ENCODE measurements at places on chromosomes 3 and 15.

DNA sequence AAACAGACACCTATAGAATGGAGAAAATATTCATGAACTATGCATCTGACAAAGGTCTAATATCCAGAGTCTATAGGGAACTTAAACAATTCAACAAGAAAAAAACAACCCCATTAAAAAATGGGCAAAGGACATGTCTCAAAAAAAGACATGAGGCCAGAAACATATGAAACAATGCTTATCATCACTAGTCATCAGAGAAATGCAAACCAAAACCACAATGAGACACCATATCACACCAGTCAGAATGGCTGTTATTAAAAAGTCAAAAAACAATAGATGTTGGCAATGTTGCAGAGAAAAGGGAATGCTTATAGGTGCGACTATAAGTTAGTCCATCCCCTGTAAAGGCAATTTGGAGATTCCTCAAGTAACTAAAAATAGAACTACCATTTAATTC lies 11.4 kb upstream of the HDGFL3 start:
- no peak for DNase-seq

DNA sequence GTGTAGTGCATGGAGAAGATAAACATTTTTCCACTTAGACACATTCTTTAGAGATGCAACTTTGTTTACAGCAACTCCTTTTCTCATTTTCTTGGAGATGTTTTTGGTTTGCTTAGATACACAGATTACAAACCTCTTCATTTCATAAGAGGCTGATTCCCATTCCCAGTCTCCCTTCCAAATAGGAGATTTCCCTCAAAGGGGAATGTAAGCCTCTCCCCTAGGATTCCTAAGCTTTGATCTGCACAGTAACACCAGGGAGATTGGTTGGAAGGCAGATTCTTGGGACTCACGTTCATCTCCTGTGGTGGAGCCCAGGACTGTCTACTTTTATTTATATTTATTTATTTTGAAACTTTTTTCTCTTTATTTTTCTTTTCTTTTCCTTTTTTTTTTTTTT lies 63.2 kb downstream of the MCTP2 start:
- no peak for DNase-seq

DNA sequence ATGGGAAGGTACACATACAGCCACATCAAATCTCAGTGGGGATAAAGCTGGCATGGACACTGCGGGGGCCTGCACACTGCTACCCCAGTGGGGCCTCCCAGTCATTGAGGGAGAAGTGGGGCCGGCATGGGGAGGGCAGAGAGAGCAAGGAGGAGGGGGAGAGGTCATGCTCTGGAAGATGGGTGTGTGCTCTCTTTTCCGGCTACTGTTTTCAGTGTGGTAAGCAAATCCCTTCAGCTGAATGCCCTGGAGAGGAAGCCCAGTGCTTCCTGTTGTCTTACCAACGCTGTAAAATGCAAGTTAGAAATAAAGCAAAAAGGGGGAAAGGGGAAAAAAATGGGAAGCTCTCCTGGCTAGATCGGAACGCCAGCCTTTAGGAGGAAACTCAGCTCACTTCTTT lies 30.8 kb downstream of the NRROS start:
- DNase-seq: no peak

GRCh38 chr3:73294537-73294936 lies 233.1 kb downstream of the EBLN2 start:
- no peak for DNase-seq

DNA sequence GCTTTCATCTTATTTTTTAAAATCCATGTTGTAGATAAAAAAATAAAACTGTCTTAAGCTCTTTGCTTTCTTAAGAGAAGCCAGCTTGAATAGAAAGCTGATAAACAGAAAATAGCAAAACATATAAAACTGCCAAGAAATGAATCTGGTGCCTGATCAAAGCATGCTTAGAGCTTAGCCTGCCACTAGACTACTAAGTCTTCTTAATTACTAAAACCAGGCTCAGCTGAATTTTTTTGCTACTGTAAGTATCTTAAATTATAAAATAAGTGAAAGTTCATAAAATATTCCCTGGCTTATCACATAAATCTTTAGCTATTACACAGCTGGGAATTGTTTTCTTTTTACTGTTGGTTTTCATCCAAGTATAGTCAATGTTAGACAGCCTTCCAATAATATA lies 803.9 kb downstream of the DIPK2A start:
- no peak for DNase-seq

GRCh38 chr15:70132139-70132538 lies 34.4 kb upstream of the TLE3 start:
- no peak for DNase-seq

DNA sequence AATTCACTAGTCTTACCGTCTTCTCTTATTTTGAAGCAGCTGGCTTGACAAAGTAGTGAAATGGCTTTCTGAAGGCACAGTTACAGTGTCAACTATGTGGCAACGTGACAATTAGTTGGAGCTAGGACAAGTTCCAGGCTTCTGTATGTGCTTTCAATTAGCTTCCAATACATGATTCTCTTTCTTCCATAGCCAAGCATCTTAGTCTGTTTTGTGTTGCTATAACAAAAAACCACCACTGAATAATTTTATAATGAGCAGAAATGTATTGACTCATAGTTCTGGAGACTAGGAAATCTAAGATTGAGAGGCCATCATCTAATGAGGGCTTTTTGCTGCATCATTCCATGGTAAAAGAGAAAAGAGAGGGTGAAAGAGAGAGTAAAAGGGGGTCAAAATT lies 365.1 kb upstream of the PLSCR5 start:
- no peak for DNase-seq

DNA sequence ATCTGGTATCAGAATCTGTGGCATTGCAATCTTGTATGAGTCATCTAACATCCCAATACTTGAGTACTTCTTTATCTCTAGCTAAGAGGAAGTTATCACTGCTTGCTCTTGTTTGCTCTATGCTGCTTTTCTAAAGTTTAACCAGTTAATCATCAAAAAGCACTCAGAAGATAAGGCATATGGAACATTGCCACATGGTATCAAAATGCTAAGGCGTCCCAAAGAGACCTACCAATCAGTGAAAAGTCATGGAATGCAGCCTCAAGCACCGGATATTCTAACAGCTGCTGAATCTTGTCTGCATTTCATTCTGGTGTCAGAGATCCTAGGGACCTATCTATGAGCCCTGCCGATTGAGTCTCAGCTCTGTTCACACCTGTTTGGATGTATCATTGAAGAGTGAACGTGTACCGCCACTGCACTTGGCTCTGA lies 192.8 kb downstream of the ARPP21 start:
- no peak for DNase-seq

GRCh38 chr15:34065941-34066340 lies 26.9 kb upstream of the AVEN start:
- DNase-seq: no peak

GRCh38 chr3:9698293-9698692 lies 5.3 kb upstream of the CPNE9 start:
- DNase-seq: no peak

DNA sequence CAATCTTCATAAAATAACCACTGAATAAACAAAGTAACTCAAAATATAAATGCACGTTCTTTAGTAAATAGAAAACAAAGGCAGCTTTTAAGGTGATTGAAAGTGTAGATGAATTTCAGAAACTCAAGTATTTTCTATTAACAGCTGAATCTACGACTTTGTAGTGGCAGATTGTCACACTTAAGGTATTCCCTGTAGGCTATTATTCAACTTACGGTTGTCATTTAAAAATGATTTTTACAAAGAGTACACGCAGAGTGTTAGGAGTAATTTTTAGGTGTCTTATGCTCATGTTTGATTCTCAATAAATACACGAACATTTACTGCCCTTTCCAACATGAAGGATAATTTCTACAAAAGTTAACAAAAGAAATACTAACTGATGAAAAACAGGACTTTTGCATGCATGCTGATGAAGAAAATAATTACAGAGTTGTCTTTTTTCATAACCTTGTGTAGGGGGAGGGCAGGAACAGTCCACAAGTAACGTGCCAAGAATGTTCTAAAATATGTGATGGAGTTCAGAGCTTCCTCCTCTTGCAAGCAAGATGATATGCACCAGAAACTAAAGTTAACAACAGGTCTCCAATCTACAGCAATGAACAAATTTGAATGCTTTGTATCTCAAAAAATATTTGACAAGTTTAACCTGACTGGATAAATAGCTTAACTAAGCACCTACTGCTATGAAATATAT lies 16.7 kb downstream of the DCBLD2 start:
- DNase-seq: no peak

- no peak for DNase-seq
Measured at GRCh38 chr3:373193-373779, 176.7 kb downstream of the CHL1 start.

DNA sequence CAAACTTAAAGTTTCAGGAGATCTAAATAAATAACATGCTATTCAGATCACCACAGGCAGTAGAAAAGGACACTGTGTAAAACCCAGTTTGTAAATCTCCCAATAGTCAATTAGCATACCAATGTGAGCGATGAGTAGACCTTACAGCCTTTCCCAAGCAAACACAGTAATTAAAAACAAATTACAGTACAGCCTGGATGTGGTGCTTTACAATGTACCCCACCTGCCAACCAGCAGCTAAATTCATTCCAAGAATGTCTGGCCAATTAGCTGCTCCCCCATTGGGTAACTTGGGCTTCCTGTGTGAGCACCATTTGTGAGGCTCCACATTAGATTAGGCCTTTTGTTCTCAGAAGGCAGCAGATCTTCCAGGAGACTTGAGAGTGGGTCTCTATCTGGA lies 635.0 kb downstream of the TBL1XR1 start:
- no peak for DNase-seq

GRCh38 chr15:67025719-67026609 lies 39.4 kb upstream of the SMAD3 start:
- DNase-seq: no peak

GRCh38 chr3:123768480-123769355 lies 115.4 kb downstream of the MYLK start:
- no peak for DNase-seq

Data from CD4-positive, alpha-beta T cell treated with Interleukin-4 for 4 hours (primary cell).